ENCODE measurements at places on chromosomes 1 and 21.

DNA sequence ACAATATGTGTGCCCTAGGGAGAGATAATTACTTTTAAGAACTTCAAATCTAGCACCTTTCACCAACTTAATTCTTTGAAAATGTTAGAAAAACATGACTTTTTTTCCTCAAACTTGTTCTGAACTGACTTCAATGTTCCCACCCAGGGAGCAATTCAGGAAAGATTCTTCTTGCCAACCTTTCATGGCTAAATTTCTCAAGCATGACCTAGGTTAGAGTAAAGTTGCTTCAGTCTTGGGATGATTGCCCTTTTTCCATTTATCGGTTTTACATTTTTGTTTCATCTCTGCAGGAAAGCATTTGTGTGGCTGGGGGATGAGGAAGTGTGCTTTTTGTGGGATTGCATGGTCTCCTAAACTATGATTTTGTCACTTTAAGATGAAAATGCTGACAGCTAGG lies 647.7 kb downstream of the LTN1 start:
- DNase-seq, result no peak

- no peak for DNase-seq
Observed at GRCh38 chr1:81073580-81073979, 727.2 kb upstream of the ADGRL2 start.

DNA sequence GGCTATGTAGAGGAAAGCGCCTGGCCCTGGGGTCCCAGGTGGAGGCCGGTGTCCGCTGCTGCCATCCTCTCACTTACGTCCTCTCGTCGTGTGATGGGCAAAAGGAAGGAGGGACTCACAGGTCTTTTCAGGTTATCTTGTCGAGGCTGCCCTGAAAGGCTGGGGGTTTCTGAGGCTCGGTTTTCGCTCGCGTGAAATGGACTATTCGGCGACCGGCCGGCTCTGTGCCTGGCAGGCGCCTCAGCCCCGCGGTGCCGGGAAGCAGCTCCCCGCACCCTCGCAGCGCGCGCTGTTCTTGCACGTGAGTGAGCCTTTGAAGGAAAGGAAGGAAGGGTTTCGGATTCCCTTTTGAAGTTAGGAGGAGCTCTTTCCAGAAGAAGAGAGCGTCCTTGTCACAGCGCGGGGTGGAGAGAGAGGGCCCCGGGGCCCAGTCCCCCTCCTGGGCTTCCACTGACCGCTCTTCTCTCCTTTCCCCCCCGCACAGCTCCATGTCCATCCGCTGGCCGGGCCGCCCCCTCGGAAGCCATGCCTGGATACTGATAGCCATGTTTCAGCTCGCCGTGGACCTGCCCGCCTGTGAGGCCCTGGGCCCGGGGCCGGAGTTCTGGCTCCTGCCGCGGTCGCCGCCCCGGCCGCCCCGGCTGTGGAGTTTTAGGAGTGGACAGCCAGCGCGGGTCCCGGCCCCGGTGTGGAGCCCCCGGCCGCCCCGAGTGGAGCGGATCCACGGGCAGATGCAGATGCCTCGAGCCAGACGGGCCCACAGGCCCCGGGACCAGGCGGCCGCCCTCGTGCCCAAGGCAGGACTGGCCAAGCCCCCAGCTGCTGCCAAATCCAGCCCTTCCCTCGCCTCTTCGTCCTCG lies 57.2 kb downstream of the AJAP1 start:
- no peak for DNase-seq

GRCh38 chr21:36100971-36101641 lies 31.3 kb downstream of the CBR1 start:
- no peak for DNase-seq

DNA sequence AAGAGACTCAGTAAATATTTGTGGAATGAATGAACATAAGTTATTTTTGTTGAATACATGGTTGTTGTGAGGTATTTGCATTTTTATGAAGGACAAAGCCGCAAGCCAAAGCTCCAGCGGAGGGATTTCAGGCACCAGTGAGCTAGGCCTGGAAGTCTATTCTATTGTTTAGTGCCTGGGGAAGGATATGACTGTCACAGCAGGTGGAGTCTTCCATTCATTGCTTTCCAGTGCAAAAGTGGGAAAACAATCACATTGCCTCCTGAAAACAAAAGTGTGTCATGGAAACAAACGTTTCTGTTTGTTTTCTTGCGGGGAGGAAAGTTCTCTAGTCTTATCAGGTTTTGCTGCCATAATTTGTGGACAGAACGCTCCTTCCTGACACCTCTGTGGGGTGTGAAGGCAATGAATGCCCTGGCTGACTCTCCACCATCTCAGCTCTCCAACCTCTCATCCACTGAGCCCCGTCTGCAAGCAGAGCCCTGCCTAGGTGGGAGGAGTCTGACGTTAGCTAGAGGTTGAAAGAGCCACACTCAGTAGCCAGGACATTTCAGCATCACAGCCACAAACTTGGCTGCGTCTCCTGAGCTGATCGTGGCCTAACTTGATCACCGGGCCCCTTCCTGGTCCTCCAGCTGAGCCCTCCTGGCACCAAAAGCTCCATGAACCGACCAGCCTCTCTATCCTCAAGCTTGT lies 739.1 kb downstream of the MATN1 start:
- DNase-seq, result no peak

DNA sequence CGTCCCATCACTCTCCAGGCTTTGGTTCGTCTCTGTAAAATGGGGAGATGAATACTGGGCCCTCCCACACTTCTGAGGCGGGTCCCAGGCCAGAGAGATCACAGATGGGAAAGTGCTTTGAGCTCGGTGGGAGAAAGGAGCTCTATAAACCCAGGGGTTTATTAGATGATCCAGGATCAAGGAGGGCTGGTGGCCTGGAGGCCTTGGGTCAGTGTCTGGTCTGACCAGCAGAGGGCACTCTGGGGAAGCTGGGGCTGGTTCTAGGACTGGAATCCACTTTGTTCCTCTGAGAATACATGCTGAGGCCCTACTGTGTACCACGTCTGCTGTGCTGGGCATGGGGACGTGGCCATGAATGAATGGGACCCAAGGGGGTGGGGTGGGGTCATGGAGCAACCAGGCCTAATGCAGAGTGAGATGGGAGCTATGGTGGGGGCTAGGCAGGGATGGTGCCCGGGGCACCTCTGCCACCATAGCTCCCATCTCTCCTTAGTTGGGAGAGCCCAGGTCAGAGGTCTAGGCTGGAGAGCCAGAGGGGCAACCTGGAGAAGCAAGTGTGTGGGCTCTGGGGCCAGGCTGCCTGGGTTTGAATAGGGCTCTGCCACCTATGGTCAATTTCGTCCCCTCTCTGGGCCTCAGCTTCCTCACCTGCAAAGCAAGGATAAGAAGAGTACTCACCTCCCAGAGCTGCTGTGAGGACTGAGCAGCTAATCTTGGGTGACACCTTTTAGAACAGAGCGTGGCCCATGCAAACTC lies 9.0 kb upstream of the FAM131C start:
- DNase-seq, result peak; percentile 49

DNA sequence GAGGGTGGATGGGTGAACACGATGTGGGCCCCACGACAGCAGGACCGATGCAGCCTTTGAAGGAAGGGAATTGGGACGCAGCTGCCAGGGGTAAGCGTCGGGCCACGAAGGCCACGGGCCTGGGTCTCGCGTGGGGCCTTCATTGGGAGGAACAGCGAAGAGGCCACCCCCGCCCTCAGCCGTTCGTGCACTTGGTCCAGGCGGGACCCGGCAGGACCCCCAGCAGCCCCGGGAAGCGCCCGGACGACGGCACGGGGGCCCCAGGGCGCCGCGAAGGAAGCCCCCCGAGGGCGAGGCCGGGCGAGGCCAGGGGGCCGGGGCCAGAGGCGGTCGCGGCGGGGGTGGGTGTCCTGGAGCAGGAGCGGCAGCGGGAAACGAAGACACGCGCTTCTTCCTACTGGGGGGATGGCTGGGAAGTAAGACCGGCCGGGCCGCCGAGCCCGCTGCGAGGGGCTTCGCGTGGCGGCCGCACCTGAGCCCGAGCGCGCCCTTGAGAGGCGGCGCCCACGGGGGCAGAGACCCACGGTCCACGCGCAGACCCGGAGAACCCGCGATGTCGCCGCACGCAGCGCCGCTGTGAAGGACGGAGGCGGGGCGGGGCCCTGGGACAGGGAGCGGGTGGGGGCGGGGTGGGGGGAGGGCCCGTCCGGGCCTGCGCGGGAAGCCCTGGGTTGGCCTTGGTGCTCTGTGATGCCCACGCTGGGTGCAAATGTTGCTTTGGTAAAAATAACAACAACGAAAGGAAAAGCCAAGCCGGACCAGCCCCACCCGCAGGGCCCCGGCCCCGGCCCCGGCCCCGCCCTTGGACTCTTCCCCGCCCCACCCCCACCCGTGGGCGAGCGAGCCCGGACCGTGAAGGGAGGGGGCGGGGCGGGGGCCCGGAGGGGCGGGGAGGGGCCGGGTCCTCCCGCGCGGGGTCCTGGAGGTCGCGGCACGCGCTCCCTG lies 56.0 kb upstream of the ADARB1 start:
- DNase-seq, result no peak

DNA sequence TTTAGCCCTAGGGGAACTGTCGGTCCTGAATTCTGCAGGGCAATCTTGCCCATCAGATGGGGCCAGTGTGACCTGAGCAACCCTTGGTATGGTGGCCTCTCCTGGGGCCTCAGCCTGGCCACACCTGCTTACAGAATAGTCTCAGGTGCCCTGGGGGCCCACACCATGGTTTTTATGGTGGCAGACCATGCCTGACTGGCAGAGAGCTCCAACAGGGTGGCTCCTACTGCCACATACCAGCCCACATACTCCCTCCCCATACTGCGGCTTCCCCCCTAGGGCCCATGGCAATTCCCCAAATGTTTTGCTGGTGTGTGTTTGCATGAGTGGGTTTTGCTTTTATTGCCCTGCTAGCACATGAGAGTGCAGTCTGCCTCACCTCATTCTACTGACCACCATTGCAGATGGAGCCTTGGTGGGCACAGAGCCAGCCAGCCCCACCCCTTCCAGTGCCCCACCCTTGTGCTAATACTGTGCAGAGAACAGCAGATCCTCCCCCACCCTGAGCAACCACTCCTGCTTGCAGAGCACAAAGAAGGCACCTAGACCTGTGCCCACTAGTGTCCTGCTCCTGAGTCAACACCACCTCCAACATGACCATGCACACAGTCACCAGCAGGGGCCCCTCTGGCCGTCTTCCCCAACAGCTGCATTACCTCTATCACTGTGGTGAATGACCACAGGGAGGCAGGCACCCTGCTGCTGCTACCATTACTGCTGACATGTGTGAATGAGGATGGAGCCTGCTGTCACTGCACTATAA lies 86.8 kb downstream of the GDAP2 start:
- no peak for DNase-seq

- peak; percentile 42 for DNase-seq
Observed at GRCh38 chr1:147897029-147897752, 5.4 kb upstream of the GJA8 start.

- no peak for DNase-seq
Observed at GRCh38 chr21:44955141-44955797, 15.4 kb downstream of the SLX9 start.

- no peak for DNase-seq
Observed at GRCh38 chr1:109821221-109821669, 57.5 kb upstream of the EPS8L3 start.

- no peak for DNase-seq
Observed at GRCh38 chr1:207888652-207889051, 22.3 kb downstream of the CD34 start.

DNA sequence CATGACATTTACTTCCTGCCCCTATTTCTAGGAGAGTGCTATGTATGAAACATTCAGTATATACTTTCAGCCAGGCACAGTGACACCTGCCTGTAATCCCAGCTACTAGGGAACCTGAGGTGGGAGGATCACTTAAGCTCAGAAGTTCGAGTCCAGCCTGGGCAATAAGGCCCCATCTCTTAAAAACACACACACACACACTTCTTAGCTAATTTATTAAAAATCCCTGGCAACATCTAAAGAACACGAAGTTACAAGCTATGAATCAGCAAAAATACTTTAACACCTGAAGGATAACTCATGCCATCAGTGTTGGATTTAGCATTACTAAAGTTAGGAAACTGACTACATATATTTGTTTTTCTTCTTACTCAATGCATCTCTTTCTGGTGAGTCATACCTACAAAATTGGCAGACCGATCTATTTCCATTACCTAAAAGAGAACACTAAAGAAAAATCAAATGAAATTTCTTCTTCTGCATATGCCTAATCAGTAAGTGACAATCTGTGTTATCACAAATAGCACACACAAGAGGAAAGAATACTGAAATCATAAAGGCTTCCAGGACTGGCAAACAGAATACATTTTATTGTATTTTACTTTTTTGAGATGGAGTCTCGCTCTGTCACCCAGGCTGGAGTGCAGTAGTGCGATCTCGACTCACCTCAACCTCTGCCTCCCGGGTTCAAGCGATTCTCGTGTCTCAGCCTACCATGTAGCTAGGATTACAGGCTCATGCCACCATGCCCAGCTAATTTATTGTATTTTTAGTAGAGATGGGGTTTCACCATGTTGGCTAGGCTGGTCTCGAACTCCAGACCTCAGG lies 41.4 kb downstream of the RNF115 start:
- DNase-seq, result no peak

DNA sequence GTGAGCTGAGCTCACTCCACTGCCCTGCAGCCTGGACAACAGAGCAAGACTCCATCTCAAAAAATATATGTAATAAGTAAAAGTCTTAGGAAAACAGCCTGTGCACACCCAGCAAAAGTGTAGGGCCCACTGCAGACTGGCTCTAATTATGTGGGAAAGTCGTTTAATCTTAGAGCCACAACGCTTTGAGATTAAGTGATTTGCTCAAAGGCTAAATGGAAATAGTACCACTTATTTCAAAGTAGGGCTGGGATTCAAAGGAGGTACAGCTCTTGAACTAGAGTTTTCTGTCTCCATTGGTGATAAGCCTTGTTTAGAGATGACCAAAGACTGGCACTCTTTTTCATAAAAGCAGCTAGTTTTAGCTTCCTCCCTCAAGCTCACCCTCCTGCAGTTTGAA lies 2.2 kb downstream of the TACSTD2 start:
- no peak for DNase-seq

GRCh38 chr1:32592943-32593342 lies 53.7 kb downstream of the ZBTB8A start:
- no peak for DNase-seq

GRCh38 chr1:41582351-41582750 lies 97.9 kb upstream of the EDN2 start:
- DNase-seq, result no peak

DNA sequence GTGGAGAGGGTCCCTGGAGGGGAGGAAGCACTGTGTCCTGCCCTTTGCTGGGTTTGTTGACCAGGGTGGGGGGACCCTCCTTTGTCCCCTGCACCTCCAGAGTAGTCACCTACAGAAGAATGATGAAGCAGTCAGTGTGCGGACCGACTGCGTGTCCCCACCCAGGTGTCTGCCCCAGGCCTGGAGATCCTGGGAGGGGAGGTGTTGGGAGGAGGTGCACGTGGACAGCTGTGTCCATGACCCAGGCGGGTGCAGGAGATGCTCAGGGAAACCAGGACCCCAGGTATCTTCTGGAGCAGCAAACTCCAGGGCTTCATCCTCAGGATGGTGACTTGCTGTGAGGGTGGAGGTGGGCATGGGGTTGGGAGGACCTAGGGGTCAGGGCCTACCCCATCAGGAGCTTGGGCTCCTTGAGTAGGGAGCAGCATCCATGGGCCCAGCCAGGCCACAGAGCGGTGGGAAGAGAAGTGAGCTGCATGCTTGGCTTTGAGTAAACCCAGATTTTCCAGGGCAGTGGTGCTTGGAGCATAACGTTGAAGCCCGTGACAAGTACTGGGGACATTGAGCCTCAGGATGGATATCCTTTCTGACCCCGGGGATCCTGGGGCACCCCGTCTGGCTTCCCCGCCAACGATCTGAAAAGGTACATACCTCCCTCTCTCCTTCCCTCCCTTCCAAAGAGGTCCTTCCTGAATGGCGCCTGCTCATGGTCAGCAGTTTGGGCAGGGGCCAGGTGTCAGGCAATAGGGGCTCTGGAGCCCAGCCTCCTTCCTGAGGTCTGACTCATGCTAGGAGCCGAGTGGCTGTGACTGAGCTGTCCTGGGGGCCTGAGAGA lies 13.7 kb downstream of the ACTRT2 start:
- DNase-seq, result no peak

- no peak for DNase-seq
Observed at GRCh38 chr1:118325550-118326225, 140.7 kb upstream of the SPAG17 start.
